ENCODE measurements at places on chromosomes 4 and X.
A peak's percentile ranks its signal among the peaks of the same experiment; 100 is the strongest.

DNA sequence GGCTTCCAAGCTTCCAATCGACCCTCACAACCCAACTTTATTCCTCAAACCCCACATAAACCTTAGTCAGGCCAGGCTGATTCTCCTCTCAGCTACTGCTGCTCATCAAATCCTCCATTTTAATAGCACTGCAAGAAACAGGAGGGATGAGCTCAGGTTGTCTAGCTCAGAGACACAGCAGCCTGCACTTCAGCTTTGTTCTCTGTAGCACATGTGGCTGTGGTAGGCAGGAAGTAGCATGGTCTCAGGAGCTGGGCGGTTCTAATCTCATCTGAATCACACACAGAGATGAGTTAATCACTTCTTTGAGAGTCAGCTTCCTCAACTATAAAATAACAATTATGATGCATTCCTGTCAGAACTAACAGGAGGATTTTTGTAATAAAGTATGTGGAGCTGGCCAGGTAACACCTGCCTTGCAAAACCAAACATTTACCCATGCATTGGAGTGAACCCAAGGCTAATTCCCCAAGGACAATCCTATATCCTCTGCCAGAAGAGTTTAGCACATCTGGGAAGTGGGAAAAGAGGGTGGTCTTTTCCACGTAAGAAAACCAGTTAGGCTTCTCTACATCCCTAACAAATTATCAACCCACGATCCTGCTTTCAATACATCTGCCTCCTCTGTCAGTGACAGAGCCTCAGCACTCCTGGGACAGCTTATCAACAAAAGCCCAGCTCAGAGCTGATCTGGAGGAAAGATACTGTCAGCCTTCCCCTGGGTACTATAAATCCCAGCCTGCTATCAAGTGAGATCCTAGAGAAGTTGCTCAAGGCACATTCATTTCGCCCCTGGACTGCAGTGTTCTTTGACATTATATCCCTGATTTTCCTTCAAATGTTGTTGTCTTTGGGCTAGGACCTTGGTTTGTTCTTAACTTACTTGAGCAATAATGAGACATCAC lies 32.8 kb downstream of the ELOVL6 start:
- DNase-seq = peak; percentile 91

DNA sequence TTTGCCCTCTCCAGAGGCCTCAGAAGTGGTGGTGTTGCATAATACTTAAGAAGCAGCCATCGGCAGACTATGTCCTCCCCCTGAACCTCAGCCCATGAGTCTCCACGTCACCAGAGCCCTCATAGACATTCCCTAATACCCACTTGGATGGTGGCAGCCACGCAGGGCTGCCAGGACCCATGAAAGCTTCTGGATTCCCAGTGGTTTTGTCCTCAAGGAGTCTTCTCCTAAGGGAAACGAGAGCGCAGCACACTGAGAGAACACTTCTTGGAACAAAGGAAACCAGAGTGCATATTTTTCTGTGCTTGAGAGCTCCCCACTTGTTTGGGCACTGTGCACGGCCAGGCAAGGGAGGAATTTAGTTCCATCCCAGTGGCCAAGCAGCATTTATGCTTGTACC lies 204.1 kb upstream of the DMD start:
- DNase-seq = no peak

DNA sequence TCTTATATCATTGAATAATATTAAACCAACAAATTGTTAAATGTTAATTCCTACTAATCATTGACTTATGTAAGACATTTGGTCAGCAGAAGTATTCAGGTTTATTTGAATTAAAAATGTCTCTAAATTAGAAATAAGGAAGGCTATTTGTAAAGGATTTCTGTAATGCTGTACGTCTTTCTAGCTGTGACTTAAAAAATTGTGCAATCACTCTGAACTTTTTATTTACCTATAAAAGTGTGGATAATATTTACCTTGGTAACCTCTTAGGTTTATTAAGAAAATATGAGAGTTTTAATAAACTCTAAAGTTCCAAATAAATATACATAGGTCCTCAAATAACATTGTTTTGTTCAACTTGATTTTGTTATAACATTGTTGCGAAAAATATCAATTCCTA lies 76.9 kb downstream of the SLC30A9 start:
- DNase-seq = no peak

DNA sequence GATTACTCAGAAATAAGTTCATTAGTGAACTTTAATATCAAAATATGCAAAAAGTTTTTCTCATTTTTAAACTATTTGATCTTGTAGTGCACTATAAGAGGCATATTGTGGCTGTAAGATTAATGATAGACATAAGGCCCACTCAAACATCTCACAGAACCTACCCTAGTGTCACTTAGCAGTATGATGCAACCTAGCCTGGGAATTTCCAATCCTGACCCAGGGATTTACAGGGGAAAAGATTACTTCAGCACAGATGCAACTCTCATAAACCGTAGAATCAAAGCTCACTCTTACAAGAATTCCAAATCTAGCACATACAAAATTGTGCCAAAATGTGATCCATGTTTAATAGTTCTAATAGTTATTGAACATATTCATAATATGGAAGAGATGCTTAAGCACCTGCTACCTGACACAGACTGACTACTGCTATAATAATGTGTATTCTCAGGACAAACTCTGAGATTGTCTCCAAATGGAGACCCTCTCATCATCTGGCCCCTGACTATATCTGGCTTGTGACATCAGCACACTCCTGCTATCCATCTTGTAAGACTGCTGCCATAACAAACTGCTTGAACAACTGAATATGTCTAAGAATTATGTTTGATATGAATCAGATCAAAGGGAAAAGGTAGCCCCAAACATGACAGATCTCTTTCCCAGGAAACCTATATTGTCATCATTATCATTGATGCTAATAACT lies 271.9 kb downstream of the PABPC4L start:
- DNase-seq = no peak

- DNase-seq = no peak
These were observed 234.1 kb downstream of the ANKRD50 start for GRCh38 chr4:124478470-124478869.

GRCh38 chr4:157080605-157081004 lies 4.7 kb downstream of the GLRB start:
- peak; percentile 21 for DNase-seq

DNA sequence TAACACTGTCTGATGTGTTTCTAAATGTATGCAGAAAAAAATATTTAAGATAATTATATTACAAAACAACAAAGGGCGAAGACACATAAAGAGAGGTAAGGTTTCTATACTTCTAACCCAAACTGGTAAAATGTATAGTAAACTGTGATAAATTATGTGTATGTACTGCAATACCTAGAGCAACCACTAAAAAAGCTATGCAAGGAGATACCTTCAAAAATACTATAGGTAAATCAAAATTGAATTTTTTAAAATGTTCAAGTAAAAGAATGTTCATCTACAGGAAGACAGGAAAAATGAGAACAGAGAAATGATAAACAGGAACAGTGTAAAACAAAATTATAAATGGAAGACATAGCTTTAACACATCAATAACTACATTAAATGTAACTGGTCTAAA lies 27.3 kb upstream of the RAI2 start:
- DNase-seq = no peak

- no peak for DNase-seq
These were observed 77.7 kb downstream of the PDK3 start for GRCh38 chrX:24542756-24543155.

GRCh38 chr4:64799751-64800150 lies 390.5 kb upstream of the TECRL start:
- DNase-seq = no peak

GRCh38 chr4:28001698-28002097 lies 1141.1 kb downstream of the STIM2 start:
- no peak for DNase-seq

GRCh38 chr4:176193938-176194337 lies 1.4 kb downstream of the SPATA4 start:
- peak; percentile 85 for DNase-seq

- DNase-seq = peak; percentile 20
These were observed 179.1 kb upstream of the KLHL4 start for GRCh38 chrX:87338510-87338909.

DNA sequence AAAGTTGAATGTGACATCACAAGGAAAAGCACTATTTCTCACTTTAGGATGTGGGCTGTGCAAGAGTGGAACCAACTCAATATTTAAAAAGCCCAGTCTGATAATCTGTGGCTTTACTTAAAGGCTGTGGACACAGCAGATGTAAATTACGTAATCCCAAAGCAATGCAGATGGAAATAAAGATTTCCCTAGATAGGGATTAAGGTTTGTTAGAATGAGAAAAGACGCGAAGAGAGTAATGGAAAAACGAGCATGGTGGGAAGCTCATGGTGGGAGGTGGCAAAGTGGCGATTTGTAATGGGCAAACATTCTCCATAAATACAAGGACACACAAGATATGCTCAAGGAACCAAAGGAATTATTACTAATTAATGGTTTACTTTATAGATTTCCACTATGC lies 985.5 kb downstream of the FSTL5 start:
- no peak for DNase-seq

DNA sequence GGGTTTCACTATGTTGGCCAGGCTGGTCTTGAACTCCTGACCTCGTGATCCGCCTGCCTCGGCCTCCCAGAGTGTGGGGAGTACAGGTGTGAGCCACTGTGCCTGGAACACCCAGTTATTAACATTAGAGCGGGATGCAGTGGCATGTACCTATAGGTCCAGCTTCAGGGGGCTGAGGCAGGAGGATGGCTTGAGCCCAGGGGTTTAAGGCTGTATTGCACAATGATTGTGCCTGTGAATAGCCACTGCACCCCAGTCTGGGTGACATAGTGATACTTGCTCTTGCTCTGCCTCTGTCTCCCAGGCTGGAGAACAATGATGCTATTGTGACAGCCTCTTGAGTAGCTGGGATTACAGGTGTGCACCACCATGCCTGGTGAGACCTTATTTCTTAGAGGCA lies 39.8 kb downstream of the FAM193A start:
- no peak for DNase-seq

DNA sequence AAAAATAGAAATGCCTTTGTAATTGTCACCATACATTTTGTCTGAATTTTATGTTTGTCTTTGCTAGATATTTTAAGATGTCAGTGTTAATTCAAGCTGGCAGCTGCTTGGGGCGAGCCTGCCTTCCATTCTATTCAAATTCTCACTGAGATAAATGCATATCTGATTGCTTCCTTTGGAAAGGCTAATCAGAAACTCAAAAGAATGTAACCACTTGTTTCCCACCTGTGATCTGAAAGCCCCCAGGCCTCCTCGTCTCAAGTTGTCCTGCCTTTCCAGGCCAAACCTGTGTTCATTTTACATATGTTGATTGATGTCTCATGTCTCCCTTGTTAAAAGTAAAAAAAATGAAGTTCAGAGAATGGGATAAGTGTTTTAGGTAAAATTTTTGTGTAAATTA lies 318.7 kb upstream of the TECRL start:
- DNase-seq = no peak

DNA sequence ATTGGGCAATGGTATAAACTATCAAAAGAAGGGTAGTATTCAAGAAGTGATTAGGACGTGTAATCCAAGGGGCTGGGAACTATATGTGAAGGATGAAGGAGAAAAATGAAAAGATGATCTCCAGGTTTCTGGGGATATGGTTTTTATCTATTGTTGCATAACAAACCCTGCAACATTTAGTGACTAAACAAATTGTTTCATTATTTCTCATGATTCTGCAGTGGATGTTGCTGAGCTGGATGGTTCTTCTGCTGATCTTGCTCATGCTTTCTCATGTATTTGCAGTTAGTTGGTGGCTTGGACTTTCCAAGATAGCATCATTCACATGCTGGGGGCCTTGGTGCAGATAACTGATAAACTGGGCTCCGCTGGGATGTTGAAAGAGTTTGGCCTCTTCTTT lies 29.1 kb downstream of the PHOX2B start:
- peak; percentile 53 for DNase-seq

GRCh38 chr4:53490965-53491622 lies 100.2 kb downstream of the LNX1 start:
- DNase-seq = peak; percentile 96

- no peak for DNase-seq
These were observed 4.8 kb downstream of the PDGFC start for GRCh38 chr4:156966836-156967235.

DNA sequence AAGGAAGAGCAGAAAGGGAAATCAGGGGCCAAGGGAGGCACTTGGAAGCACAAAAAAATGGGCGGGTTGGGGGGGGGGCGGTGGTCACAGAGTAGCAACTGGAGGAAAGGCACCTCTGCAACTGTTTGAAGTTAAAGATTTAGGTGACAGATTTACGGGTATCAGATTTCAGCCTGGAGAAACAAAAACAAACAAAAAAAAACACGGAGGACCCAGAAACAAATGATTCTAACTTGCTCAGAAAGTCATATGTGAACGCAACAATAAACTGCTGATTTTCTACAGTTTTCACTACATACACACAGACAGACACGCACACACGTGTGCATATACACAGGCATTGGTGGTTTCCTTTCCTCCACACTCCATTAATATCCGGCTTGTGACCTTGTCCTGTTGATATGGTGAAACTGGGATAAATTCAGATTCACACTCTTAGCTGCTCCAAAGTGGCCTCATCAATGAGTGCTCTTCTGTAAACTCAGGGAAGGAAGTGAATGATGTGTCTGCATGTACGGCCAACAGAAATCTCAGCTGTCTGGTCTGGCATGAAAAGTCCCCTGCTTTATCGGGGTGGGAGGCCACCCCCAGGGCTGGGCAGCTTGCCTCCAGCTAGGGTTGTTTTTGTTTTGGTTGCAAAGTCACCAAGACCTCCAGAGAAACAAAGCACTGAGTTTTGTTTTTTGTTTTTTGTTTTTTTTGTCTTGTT lies 54.3 kb downstream of the CHST7 start:
- no peak for DNase-seq

GRCh38 chrX:39602195-39602594 lies 495.6 kb downstream of the BCOR start:
- no peak for DNase-seq

GRCh38 chrX:9526965-9527364 lies 62.1 kb downstream of the TBL1X start:
- no peak for DNase-seq

DNA sequence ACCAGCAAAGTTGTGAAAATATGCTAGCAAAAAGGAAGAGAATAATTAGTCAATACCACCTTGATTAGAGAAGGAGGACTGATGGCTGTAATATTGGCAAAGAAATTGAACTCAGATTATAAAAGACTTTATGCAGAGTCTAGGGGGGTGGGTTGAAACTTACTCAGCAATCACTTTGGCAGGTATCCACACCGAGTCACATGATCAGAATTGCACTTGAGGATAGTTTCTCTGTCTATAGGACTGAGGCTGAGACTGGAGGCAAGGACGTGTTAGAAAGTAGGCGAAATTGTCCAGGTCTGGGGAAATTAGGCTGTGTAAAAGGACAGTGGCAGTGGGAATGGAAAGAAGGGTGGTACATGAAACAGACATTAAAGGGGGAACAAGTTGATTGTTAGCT lies 284.4 kb downstream of the ARHGAP24 start:
- no peak for DNase-seq

Data from iris pigment epithelial cell (primary cell).